Right renal pelvis (tissue), 4 donors: ENCODE measurements at places on chromosomes 4 and X.

DNA sequence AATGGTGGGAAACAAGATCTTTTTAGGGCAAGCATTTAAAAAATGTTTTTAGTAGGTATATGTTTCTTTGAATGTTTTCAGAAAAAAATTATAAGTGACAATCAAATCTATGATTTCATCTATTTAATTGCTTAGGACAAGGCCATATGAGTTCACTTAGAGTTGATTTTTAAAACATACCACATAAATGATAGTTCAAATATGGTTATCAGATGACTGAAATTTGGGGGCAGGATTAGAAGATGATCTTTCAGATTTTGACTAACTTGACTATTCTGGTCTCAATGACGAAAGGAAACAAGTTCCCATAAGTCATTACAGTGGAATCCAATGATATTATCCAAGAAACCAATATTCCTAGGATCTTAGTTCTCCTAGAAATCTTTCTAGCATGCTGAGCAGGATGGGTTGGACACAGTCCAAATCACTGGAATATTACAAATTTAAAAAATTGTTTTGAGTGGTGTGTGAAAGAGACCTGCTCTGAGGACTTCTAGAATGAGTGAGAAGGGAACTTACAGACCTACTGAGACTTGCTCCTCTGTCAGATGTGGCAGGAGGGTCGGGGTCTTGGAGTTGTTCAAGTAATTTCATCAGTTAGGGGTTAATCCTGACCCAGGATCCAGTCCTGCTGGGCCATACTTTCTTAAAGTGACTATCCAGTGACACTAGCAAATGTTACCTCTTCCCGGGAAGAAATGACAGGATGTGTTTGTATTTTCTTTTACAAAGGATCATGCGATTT is 20.0 kb downstream of the RHOH start:
- no peak for DNase-seq

- no peak for DNase-seq
These were observed 59.8 kb upstream of the RELL1 start for GRCh38 chr4:37745946-37746345.

- DNase-seq = no peak
These were observed 128.7 kb downstream of the OPHN1 start for GRCh38 chrX:68304602-68305001.

- no peak for DNase-seq
These were observed 770.3 kb downstream of the NLGN4X start for GRCh38 chrX:5458300-5458842.

GRCh38 chrX:70437011-70437410 is 7.6 kb upstream of the DLG3 start:
- no peak for DNase-seq

DNA sequence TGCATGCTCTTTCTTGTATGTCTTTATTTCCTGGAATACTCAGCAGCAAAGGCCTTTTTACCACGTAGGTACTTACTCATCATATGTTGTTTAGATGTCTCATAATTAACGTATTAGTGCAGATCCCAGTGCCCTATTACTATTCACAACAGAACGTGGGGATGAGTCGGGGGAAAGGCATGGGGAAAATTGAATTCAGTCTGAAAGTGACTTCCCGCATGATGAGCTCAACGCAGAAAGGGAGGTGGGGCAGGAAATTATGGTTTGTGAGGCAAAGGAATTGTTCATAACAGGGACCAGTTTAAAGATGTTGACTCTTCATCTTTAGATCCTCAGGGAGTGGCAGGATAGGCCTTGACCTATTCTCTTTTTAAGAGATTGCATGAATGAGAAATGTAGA is 2.0 kb upstream of the TMPRSS11D start:
- DNase-seq = no peak
